Effector memory CD4-positive, alpha-beta T cell (primary cell): ENCODE measurements at places on chromosomes 6 and 20.

GRCh38 chr6:35360349-35361138 is 18.2 kb downstream of the PPARD start:
- H3K27ac ChIP-seq = no peak overlapping the region
- DNase-seq = no peak
- no peak overlapping the region for H3K4me3 ChIP-seq
- peaks cover 29% of the 10 kb centered on the region for H3K36me3 ChIP-seq
- no peaks in the 10 kb centered on the region for H3K4me1 ChIP-seq

- DNase-seq = no peak
- no peak overlapping the region for H3K27ac ChIP-seq
- H3K4me3 ChIP-seq = no peak overlapping the region
- H3K4me1 ChIP-seq = no peaks in the 10 kb centered on the region
- no peaks in the 10 kb centered on the region for H3K36me3 ChIP-seq
- no peaks in the 10 kb centered on the region for H3K27me3 ChIP-seq
Measured at GRCh38 chr6:88586371-88587149, 376.9 kb downstream of the RNGTT start.

GRCh38 chr20:34569598-34569997 is 11.1 kb downstream of the MAP1LC3A start:
- DNase-seq = no peak
- H3K4me3 ChIP-seq = no peak overlapping the region
- H3K4me1 ChIP-seq = no peaks in the 10 kb centered on the region
- no peaks in the 10 kb centered on the region for H3K27me3 ChIP-seq

DNA sequence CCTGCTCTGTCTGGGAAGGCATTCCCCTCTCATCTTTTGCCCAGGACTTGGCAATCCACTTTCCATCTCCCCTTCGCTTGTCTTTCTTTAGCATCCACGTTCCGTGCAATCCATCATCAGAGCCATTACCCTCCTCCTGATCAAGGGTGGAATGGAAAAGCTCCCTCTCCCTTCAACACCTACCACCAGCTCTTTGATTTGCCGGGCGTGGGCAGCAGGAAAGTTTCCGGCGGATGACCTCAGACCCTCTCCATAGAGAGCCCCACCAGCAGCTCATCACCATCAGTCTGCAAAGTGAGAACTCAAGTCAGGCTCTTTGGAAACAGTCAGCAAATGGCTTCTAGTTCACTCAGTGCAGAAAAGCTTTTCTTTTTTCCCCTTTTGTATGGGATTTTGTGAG is 76.2 kb downstream of the TSHZ2 start:
- H3K4me1 ChIP-seq = no peaks in the 10 kb centered on the region
- H3K4me3 ChIP-seq = no peak overlapping the region
- DNase-seq = no peak
- no peaks in the 10 kb centered on the region for H3K27me3 ChIP-seq
- H3K27ac ChIP-seq = no peak overlapping the region
